ENCODE measurements at places on chromosomes 2 and 18.

- DNase-seq: no peak
Measured at GRCh38 chr2:192247456-192247855, 52.7 kb upstream of the TMEFF2 start.

GRCh38 chr2:173521450-173522192 lies 166.9 kb downstream of the CDCA7 start:
- DNase-seq: no peak

DNA sequence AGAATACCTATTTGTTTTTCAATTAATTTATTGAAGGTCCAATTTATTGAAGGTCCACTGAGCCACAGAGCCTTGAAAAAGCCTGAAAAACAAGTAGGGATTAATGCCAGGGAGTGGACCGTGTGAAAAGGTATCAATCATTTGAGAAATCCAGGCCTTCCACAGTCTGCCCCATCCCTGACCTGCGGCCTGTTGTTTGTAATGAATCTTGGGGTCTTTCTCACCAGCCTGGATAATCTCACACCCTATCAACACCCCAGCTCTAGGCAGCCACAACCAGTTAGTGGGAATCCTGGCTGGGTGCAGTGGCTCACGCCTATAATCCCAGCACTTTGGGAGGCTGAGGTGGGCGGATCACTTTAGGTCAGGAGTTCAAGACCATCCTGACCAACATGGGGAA lies 47.8 kb downstream of the TNFRSF11A start:
- no peak for DNase-seq

- no peak for DNase-seq
Measured at GRCh38 chr2:14941151-14941631, 308.7 kb downstream of the LRATD1 start.

DNA sequence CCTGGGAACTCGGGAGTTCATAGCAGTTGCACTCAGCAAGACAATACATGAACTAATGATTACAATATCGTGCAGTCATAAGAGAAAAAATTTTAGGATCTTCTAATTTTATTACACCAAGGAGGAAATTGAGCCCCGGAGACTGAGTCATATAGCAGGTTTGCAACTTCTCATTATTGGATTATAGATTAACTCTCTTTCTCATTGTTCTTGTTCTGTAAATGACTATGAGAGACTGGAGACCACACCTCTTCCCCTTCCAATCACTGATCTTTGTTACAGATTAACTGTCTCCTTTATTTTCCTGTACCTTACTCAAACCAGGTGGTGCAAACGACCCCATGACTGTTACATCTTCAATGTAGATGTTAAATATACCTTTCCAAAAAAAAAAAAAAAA lies 435.8 kb upstream of the DDX18 start:
- DNase-seq: no peak

DNA sequence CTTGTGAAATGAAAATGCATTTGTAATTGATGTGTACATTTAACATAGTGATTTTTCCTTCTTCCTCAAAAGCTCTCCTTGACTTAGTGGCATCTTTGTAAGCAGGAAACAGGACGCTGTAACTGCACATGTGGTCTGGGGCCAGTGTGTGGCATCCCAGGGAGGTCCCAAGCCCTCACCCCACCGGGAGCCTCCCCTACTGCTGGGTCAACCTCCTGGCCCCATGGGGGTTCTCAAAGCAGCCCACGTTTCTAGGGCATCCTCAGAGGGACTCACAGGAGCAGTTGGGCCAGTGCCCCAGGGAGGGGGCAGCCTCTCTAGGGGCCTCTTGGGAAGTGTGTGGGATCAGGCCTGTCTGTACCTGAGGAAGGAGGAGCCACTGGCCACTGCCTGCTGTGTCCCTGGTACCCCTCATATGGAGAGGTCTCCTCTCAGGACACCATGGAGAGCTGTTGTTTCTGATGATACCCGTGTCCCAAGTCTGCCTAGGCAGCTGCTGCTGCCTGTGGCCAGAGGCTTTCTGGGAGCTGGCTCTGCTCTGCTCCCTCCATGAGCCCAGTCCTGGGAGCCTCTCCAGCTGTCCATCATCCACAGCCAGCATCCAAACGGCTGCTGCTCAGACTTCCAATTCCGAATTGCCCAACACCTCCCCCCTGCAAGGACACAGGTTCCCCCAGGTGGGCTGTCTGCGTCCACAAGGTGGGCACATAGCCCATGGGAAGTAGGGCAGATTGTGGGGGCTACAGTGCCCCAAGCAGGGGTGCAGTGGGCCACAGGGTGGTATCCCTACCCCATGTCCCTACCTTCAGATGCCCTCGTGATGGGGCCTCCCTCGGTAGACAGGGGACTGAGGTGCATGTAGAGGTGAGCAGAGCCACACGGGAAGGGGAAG lies 13.4 kb downstream of the ARHGEF4 start:
- no peak for DNase-seq

DNA sequence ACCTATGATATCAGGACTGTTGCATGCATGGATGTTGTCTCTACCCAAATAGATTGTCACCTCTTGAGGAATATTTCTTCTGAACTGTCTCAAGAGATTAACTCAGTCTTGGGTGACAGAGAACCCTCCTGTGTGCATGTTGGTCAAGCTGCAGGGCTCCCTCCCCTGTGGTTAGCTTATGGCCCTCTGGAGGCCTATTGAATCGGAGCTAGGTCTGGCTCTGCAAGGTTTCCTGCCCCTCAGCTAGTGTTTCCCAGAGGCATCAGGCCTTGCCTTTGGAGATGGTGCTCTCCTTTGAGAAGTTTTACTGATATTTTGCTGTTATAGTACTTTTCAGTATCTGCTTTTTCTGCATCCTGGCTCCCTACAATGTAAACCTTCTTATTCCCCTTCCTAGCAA lies 769.2 kb upstream of the FAM98A start:
- no peak for DNase-seq

DNA sequence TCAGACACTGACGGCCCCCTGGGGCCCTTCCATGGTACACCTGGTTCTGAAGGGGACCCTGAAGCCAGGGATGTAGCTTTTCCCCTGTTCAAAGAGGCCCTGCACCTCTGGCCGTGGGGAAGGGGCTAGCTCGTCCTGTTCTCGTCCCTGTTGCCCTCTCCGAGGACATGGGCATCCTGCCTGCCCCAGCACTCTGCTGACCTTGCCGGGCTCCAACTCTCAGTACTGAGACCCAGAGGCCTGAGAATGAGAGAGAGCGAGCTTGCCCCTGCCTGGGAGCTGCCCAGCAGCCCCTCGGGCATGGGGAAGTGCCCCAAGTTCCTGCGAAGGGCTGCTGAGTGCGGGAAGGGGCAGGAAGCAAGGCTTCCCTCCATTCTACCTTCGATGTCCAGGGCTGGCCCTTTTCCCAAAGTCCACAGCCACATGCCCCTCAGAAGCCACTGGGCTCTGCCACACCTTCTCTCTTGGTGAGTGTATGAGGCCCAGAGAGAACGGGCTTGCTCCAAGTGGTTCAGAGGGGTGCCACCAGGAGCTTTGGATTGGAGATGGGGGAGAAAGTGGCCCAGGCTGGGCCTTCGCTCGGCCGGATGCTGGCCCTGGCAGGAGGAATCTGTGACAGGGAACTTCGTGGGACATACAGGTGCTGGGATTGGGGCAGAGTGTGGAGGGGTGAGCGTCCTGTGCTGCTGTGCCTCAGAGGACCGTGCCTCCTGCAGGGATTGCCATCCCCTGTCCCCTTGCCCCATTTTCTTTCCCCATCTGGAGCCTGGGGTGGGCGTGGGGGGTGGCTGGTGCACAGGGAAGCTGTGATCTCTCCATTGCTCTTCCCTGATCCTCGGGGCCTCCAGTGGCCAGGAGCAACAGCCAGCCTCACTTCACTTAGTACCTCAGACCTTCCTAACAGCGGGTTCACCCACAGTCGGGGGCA lies 50.8 kb downstream of the KCNIP3 start:
- DNase-seq: peak; percentile 22

- DNase-seq: no peak
Measured at GRCh38 chr18:24993628-24994027, 358.3 kb downstream of the ZNF521 start.

GRCh38 chr2:222992137-222992536 lies 59.9 kb upstream of the KCNE4 start:
- DNase-seq: no peak

- DNase-seq: no peak
Measured at GRCh38 chr2:101306410-101306809, 2.1 kb downstream of the RNF149 start.

DNA sequence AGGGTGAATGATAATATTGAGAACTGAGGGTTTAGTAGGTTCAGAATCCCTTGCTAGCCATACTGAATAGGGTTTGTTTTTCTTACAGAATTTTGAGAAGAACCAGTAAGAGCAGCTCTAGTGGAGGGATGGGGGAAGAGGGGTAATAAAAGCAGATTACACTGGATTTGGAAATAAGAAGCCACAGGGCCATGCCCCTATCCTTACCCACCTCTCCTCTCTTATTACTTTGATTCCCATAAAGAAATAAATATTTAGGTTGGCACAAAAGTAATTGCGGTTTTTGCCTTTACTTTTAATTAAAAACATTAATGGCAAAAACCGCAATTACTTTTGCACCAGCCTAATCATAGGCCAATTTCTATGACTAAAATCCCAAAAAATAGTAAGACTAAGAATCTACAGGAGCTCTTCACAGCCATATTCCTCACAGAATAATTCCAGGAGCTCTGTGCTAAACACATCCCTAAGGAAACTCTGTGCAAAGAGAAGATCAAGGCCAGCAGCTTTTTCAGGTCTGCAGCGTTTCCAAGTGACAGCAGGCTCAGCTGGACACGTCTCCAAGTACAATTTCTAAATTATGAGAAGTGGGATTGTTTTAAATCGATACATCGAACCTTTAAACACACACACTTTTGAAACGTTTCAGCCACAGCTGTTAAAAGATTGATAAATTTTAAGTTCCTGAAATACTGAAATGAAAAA lies 58.4 kb upstream of the RTN4 start:
- DNase-seq: no peak

DNA sequence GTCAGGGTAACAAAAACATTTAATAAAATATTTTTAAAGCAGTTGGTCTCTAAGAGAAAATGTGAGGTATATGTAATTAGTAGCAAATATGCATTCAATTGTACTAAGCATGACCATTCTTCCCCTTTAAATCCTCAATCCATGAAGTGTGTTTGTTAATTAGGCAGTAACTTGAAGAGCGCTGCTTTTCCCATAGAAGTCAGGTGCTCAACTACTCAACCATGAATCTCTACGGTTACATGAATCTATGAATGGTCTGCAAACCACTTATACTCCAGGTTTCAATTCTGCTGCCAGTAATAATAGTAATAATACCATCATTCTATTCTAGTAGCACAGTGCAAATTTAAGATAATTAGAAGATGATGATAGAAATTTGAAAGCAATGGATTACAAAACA lies 55.8 kb downstream of the SLC8A1 start:
- no peak for DNase-seq

DNA sequence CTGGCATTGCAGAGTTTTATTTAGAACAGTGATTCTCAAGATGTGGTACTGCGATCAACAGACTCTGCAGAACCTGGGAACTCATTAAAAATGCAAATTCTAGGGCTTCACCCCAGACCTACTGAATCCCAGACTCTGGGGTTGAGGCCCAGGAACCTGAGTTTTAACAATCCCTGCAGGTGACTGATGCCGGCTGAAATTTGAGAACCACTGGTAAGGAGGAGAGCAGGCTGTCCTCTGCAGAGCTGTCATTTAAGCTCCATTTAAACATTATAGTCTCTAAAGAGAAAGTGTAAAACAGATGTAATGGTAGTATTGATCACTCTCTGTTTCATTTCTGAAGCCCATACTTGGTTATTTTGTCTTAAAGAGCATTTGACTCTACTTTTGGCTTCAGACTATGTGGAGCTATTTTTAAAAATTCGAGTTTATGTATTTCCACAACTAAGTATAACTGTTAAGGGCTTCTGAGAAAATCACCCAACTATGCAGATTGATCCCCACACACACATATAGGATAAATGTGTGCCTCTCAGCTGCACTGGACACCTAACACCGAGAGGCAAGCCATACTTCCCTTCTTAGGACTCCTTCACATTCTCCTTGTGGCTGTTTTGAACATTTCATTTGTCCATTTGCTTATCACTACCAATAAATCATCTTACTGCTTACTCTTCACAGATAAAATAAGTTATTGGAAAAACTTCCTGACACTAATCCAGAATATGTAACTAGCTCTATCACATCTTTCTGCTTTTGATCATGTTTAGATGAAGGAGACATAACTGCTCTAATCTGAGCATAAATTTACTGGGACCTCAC lies 487.5 kb downstream of the DLGAP1 start:
- no peak for DNase-seq

DNA sequence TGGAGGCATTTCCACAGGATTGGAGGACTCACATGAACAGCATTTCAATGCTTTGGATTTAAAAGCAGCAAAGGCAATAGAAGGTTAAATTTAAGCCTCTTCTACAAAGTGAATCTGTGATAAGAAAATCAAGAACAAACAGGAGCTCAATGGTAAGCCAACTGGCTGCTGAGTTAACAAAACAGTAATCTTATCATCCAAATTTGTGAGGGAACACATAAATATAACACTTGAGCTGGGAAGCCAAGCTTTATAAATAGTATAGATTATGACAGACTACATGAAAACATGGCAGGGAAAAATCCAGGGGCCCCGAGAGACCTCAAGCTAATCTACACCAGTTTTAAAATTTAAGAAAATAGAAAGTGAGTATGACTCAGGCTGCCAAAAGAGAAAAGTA lies 108.5 kb upstream of the PGAP1 start:
- DNase-seq: no peak

DNA sequence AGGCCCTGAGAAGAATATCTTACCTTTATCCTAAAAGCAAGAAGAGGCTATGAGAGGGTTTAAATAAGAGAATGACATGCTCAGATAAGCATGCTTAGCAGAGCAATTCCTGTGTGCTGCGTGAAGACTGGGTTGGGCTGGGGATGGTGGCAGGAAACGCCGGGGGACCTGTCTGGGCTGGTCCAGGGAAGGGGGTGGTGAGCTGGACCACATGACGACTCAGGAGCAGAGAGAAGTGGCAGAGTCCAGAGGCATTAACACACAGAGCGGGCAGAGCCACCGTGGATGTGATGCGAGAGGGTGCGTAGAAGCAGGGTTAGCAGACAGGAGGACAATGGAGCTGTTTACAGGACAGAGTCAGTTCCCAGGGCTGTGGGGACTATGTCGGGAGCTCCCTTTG lies 84.5 kb downstream of the ZBTB7C start:
- DNase-seq: no peak

DNA sequence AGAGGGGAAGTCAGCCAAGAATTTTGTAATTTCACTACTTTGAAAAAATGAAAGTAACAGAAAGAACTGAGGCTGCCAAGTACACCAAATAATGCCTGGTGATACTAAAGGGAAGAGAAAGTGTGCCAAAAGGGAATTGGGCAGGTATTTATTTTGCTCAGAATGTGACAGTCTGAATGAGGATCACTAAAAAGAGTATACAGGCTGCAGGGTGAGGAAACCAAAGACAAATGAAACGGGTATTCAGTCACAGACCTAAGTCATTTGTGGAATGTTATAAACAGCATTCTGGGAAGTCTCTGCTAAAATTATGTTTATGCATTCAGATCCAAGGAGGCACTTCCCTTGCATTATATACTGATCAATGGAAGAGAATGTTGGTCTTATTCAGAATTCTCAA lies 418.6 kb upstream of the SLC39A10 start:
- no peak for DNase-seq
